ENCODE measurements at places on chromosomes 5 and 9.

GRCh38 chr5:35129921-35130485 lies 82.3 kb upstream of the AGXT2 start:
- peak; percentile 22 for DNase-seq

GRCh38 chr5:155529362-155529761 lies 515.8 kb downstream of the KIF4B start:
- no peak for DNase-seq

DNA sequence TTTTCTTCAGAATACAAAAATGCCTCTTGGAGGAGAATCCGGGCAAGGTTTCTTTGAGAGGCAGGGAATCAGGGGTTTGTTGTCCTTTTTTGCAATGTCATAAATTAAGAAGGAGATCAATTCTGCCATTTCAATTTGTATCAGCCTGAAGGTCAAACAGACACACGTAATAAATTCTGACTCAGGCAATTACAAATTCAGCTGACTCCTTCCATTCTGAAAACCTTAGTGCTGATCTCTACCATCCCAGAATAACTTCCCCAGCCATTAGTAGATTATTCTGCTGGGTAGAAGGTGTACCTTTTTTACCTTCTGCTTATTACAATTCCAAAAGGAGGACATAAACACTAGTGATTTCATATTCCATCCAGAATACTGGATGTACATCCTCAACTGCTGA lies 516.6 kb downstream of the AGTPBP1 start:
- no peak for DNase-seq

DNA sequence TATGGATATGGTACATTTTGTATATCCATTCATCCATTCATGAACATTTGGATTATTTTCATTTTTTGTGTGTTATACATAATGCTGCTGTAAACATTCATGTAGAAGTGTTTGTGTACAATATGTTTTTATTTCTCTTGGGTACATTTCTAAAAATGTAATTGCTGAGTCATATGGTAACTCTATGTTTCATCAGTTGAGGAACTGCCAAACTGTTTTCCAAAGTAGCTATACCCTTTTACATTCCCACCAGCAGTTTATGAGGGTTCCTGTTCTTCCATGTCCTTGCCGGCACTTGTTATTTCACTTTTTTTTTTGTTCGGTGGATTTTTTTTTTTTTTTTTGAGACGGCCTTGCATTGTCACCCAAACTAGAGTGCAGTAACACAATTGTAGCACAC lies 54.0 kb upstream of the MCCC2 start:
- DNase-seq = no peak

DNA sequence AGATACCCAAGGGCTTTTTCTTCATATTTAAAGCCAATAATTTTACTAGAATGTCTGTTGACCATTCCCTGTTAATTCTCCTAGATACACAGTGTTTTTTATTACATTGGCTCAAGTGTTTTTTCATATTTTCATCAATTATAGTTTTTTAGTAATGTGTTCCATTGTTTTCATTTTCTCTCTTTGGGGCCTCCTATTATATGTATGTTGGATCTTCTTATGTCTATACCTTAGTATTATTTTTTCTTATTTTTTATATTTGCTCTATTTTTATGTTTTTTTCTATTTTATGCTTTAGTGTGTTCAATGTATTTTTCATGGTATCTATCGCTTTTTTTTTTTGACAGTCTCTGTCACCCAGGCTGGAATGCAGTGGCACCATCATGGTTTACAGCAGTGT lies 7.5 kb downstream of the KIAA1958 start:
- no peak for DNase-seq

GRCh38 chr5:106459541-106459940 lies 1211.2 kb downstream of the EFNA5 start:
- DNase-seq = no peak

DNA sequence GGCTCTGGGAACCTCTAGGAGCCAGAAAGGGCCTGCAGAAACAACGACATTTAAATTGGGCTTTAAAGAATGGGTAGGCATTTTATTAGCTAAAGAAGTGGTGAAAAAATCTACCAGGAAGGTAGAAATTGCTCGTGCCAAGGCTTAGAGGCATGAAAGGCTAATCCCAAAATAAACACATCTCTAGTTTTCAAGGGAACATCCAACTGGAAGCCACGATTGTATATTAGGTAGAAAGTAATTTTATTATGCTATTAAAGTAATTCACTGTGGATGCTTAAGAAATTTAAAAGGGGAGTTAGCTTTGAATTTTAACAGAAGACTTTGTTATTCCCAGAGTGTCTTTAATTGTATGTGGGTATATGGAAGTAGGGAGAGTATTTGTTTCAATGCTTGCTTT lies 17.5 kb upstream of the CNTLN start:
- DNase-seq = no peak

- DNase-seq = no peak
Measured at GRCh38 chr9:133800266-133800665, 62.1 kb upstream of the SARDH start.

- no peak for DNase-seq
Measured at GRCh38 chr9:13684656-13685055, 405.2 kb upstream of the MPDZ start.

- DNase-seq = no peak
Measured at GRCh38 chr5:150771034-150771795, 7.3 kb upstream of the SMIM3 start.

- DNase-seq = no peak
Measured at GRCh38 chr9:28105001-28105400, 531.7 kb upstream of the C9orf72 start.

- DNase-seq = no peak
Measured at GRCh38 chr9:77588271-77588937, 59.7 kb downstream of the GNA14 start.

- DNase-seq = no peak
Measured at GRCh38 chr5:150503977-150504620, 3.8 kb upstream of the NDST1 start.

GRCh38 chr9:13568405-13568804 lies 288.9 kb upstream of the MPDZ start:
- no peak for DNase-seq

GRCh38 chr9:86405926-86406325 lies 51.7 kb upstream of the TUT7 start:
- peak; percentile 3 for DNase-seq

DNA sequence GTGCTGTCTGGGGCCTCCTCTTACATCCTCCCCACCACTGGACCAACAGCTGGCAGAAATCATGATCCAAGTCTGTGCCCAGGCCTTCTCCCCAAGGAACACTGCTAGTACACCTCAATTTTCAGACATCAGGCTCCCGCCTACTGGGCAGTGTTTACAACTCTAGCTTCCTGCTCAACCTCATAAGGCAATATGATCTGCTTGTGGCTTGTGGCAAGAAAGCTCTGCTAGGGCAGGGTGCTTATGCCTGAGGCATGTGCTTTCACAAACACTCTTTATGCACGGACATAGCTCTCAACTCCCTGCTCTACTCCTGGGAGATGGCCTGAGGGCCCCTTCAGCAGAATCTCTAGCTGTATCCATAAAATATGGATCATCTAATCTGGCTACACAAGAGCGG lies 32.5 kb downstream of the SH3TC2 start:
- DNase-seq = no peak

All from stimulated activated CD4-positive, alpha-beta T cell treated with anti-CD3 and anti-CD28 coated beads, TNF-alpha, amount 100 ng/mL, for 24 hours (primary cell).